ENCODE measurements at places on chromosomes 12 and 14. TPM values are rescaled to one million over a fixed set of nuclear protein-coding genes. Genes with fewer than 3 reads are reported as not detected.

GRCh38 chr12:2284857-2285256 lies 232.1 kb downstream of the CACNA1C start:
- no peak overlapping the region for H3K27ac ChIP-seq
- no peaks in the 10 kb centered on the region for H3K36me3 ChIP-seq
- H3K27me3 ChIP-seq = peaks cover 68% of the 10 kb centered on the region
- H3K4me1 ChIP-seq = no peaks in the 10 kb centered on the region
- DNase-seq = no peak

- no peaks in the 10 kb centered on the region for H3K4me1 ChIP-seq
- no peak overlapping the region for H3K27ac ChIP-seq
- H3K27me3 ChIP-seq = peaks cover 18% of the 10 kb centered on the region
- H3K36me3 ChIP-seq = no peaks in the 10 kb centered on the region
- H3K4me3 ChIP-seq = no peak overlapping the region
Observed at GRCh38 chr14:24556756-24557155, 19.3 kb downstream of the CTSG start.

SERPINA10 gene
- not detected for total RNA-seq

DNA sequence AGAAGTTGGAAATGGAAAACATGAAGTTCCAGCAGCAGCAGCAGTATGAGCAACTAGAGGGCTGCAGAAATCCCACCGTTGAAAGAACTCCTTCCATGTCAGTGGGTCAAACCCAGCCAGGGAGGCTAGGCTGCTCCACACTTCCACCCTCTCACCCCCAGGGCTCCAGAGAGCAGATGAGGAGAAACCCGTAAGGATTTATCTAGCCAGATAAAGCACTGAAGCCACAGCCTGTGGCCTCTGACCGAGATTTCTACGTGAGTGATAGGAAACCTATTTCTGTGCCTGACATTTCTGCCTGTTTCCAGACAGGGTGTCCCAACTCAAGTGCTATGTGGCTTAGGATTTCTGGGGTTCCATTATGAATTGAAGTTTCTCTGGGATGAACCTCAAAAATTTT lies 100.0 kb upstream of the EEA1 start:
- no peak for DNase-seq
- H3K36me3 ChIP-seq = no peaks in the 10 kb centered on the region
- H3K27ac ChIP-seq = no peak overlapping the region
- no peak overlapping the region for H3K4me3 ChIP-seq
- peaks cover 15% of the 10 kb centered on the region for H3K27me3 ChIP-seq
- no peaks in the 10 kb centered on the region for H3K4me1 ChIP-seq

EPYC gene
- not detected for total RNA-seq

GRCh38 chr12:13215056-13215455 lies 18.5 kb downstream of the EMP1 start:
- H3K36me3 ChIP-seq = no peaks in the 10 kb centered on the region
- no peak overlapping the region for H3K27ac ChIP-seq
- peaks cover 5% of the 10 kb centered on the region for H3K4me1 ChIP-seq

DNA sequence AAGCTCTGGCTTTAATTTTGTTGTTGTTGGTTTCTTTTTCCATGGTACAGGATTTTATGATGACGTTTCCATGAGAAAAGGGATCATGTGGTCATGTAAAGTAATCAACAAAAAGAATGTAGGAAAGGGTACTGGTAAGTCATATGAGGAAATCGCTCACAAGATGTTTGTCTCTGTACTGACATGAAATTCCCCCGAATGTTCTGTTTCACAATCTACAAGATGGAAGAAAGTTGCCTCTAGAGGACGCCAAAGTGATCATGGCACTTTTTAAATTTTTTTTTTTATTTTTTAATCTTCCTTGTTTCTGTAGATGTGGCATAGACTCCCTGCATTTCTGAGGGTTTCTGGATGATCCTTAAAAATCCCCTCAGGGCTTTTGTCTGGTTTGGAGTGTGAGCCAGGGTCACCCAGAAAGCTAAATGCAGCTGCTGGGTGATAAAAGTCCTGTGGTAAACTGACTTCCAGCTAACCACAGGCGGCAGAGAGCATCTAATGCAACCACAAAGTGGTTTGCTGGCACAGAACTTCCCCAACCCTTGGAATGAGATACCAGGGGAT lies 393.5 kb downstream of the CCDC91 start:
- H3K27me3 ChIP-seq = no peaks in the 10 kb centered on the region
- DNase-seq = no peak
- H3K27ac ChIP-seq = no peak overlapping the region
- no peaks in the 10 kb centered on the region for H3K36me3 ChIP-seq
- H3K4me3 ChIP-seq = no peak overlapping the region
- H3K4me1 ChIP-seq = no peaks in the 10 kb centered on the region

- peaks cover 21% of the 10 kb centered on the region for H3K4me1 ChIP-seq
- H3K36me3 ChIP-seq = no peaks in the 10 kb centered on the region
- H3K4me3 ChIP-seq = peak overlapping the region; percentile 93
- peak overlapping the region; percentile 83 for H3K27ac ChIP-seq
Observed at GRCh38 chr12:121295116-121295745, 1.3 kb downstream of the CAMKK2 start.

DNA sequence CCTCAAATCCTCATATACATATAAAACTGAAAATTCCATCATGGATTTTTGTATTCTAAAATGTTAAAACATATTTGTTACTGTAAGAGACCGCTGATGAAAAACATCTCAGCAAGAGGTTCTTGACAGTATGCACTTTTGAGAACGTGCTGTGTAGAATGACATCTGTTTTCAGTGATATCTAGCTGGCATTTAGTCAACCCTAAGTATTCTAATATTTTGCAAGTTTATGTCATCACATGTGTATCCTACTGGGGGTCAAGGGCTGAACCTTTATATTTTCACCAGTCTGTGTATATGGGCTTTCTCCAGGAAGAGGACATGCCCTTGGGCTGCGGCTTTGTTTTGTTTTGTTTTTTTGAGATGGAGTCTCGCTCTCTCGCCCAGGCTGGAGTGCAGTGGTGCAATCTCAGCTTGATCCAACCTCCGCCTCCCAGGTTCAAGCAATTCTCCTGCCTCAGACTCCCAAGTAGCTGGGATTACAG lies 22.0 kb upstream of the YARS2 start:
- DNase-seq = no peak
- H3K27ac ChIP-seq = no peak overlapping the region
- no peak overlapping the region for H3K4me3 ChIP-seq

IAPP gene
- not detected for total RNA-seq

KCNA5 gene
- total RNA-seq = not detected

DNA sequence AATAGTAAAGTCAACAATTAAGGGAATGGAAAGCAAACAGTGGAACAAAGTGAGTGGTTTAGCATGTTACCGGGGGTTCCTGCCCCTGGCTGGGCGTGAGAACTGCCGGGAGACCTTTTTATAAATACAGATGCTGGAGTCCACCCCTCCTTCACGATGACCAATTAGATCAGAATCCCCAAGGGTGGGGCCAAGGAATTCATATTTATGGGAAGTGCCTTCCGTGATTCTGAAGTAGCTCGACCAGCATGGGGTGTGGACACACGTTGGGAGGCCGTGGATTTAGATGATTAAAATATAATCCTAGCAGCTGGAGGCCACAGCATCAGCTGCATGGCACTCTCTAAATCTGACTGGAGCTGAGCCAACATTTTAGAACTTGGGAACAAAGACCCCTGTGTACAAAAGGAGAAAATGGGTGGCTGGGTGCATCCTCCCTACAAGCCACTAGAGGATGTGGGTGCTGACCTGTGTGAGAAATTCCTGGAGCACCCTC lies 87.9 kb downstream of the SRRM4 start:
- no peak for DNase-seq
- no peak overlapping the region for H3K27ac ChIP-seq
- no peaks in the 10 kb centered on the region for H3K4me1 ChIP-seq
- peaks cover 2% of the 10 kb centered on the region for H3K36me3 ChIP-seq

GXYLT1 gene
- 7.7 TPM for total RNA-seq

PPP1R36 gene
- not detected for total RNA-seq

- peaks cover 2% of the 10 kb centered on the region for H3K4me1 ChIP-seq
- no peaks in the 10 kb centered on the region for H3K36me3 ChIP-seq
- DNase-seq = no peak
- no peak overlapping the region for H3K27ac ChIP-seq
Observed at GRCh38 chr14:104448321-104448720, 131.2 kb upstream of the C14orf180 start.

DNA sequence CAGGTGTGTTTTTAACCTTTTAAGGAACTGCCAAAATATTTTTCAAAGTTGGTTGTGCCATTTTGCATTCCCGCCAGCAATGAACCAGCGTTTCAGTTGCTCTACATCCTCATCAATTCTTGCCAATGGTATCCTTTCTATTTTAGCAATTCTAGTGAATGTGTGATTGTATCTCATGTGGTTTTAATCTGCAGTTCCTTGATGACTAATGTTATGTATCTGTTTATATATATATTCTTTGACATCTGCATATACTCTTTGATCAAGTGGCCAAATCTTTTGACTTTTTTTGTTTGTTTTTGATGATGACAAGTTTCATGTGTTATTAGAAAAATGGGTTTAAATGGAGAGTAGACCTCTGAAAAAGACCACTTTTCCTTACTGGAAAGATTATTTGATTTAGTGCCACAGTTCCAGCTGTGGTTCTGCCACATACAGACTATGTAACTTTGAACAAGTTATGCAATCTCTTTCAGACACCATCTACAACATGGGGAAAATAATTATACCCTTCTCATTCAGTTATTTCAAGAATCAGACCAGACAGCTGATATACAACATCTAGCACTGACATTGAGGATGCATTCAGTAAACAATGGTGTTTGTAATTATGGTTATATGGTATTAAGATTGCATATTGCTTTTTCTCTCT lies 146.3 kb upstream of the CNOT2 start:
- H3K27me3 ChIP-seq = no peaks in the 10 kb centered on the region
- DNase-seq = no peak
- H3K4me1 ChIP-seq = no peaks in the 10 kb centered on the region
- no peak overlapping the region for H3K27ac ChIP-seq
- H3K36me3 ChIP-seq = no peaks in the 10 kb centered on the region

GRCh38 chr14:94373708-94374107 lies 14.7 kb downstream of the SERPINA1 start:
- DNase-seq = no peak
- H3K36me3 ChIP-seq = peaks cover 2% of the 10 kb centered on the region
- H3K4me3 ChIP-seq = no peak overlapping the region
- peaks cover 6% of the 10 kb centered on the region for H3K4me1 ChIP-seq

NANOG gene
- not detected for total RNA-seq

DTX1 gene
- total RNA-seq = 27.7 TPM

DNA sequence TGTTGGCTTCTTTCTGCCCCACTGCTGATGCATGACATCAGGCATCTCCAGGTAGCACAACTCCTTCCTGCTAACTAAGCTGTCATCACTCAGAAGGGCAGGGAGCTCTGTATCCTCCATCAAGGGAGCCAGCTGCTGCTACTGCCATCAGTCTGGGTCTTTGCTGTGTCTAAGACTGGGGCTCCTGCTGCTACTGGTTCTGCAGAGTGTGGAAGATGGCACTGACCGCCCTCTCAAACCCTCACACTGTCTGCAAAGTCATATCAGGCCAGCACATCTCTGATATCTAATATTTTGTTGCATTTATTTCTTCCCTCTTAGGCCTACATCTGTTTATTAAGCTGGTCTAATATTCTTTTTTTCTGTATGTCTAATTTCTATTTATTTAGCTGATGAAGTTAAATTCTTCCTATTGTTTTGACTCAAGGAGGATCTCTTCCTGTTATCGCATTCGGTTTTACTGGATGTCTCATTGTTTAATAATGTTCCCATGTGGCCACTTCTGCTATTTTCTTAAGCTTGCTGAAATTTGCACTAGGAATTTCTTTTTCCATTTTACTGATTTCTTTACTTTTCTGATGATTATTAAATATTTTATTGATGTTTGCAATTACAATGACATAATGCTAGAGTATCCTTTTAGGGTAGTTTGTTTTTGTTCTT lies 7.6 kb upstream of the E2F7 start:
- peaks cover 7% of the 10 kb centered on the region for H3K4me1 ChIP-seq
- peaks cover 32% of the 10 kb centered on the region for H3K27me3 ChIP-seq
- no peaks in the 10 kb centered on the region for H3K36me3 ChIP-seq
- H3K27ac ChIP-seq = no peak overlapping the region
- no peak for DNase-seq
- H3K4me3 ChIP-seq = no peak overlapping the region

GRCh38 chr14:95557832-95558231 lies 23.0 kb downstream of the GLRX5 start:
- H3K27ac ChIP-seq = no peak overlapping the region
- DNase-seq = no peak
- H3K4me1 ChIP-seq = peaks cover 6% of the 10 kb centered on the region
- peaks cover 17% of the 10 kb centered on the region for H3K27me3 ChIP-seq
- H3K4me3 ChIP-seq = no peak overlapping the region

KRT8 gene
- 0.67 TPM for total RNA-seq

DNA sequence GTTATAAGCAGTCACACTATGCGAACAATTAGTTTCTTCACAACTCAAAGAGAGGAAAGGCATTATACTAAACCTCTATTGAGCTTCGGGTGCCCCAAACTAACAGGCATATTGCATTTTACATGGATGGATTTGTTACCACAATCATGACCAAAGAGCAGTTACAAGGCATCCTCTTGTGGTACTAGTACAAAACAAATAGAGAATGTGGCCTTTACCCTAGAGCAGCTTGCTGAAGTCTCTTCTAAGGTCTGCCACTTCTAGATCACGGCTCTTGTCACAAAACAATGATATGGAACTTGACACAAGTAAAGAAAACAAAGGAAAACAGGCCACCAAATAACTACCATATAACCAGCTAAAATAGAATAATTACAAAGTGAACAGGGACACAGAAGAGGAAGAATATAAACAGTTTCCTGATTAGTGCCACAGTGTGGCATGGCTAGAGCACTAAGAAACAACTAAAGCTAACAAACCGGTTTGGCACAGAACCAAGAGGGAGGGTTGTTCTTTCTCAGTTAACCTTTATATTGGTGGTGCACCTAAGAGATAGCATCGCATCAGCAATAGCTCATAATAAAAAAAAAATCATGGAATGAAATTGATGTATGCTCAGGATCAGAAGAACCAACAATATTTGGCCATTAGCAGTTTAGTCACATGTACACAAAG lies 209.7 kb upstream of the ATP2B1 start:
- H3K4me3 ChIP-seq = no peak overlapping the region
- H3K4me1 ChIP-seq = peaks cover 5% of the 10 kb centered on the region
- H3K27ac ChIP-seq = peak overlapping the region; percentile 1
- peaks cover 4% of the 10 kb centered on the region for H3K36me3 ChIP-seq

KRT79 gene
- total RNA-seq = not detected

ZBTB42 gene
- 2.7 TPM for total RNA-seq

DNA sequence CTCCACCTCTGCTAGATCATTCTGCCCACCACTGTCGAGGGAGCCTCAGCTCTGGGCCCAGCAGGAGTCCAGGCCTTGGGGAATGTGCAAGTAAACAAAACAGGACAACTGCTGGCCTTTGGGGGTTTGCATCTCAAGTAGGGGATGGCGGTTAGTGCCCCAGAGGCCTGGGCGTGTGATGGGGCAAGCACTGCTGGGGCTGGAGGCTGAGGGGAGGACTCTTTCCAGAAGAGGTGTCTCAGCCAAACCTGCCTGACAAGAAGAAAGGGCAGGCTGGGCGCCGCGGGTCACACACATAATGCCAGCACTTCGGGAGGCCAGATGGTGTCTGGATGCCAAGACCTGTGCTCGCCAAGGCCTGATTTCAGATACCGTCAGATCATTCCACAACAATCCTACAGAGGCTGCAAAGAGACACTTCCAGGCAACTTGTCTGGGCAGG lies 8.6 kb upstream of the ALDH2 start:
- no peak overlapping the region for H3K4me3 ChIP-seq
- peak overlapping the region; percentile 43 for H3K27ac ChIP-seq
- H3K4me1 ChIP-seq = peaks cover 7% of the 10 kb centered on the region
- no peaks in the 10 kb centered on the region for H3K36me3 ChIP-seq
